ENCODE measurements at places on chromosomes 12 and 14. TPM values are rescaled to one million over a fixed set of nuclear protein-coding genes. Genes with fewer than 3 reads are reported as not detected.
A peak's percentile ranks its signal among the peaks of the same experiment; 100 is the strongest.

DNA sequence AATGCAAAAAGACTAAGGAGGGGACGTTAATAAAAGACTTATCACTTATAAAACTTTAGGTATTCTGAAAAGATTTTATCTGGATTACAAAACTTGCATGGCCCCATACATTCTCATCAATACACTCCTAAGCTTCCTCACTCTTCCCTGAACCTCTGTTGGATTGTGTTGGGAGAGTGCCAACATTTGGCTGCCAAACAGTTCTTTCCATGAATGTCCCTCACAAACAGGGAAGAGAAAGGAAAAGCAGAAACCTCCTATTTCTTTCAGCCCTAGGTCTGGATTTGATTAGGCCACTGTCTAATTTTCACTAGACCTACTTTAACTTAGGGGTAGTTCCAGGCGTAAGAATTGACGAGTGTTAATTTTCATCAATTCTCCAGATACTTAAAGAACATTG, 11.7 kb downstream of the PTHLH start:
- peaks cover 14% of the 10 kb centered on the region for H3K27me3 ChIP-seq
- H3K27ac ChIP-seq: no peak overlapping the region
- H3K4me1 ChIP-seq: no peaks in the 10 kb centered on the region
- DNase-seq: no peak

GRCh38 chr12:122096014-122096413, 17.5 kb downstream of the MLXIP start:
- no peaks in the 10 kb centered on the region for H3K36me3 ChIP-seq
- no peaks in the 10 kb centered on the region for H3K27me3 ChIP-seq
- peak overlapping the region; percentile 90 for H3K27ac ChIP-seq
- peaks cover 87% of the 10 kb centered on the region for H3K4me1 ChIP-seq
- DNase-seq: no peak
- no peak overlapping the region for H3K4me3 ChIP-seq

DNA sequence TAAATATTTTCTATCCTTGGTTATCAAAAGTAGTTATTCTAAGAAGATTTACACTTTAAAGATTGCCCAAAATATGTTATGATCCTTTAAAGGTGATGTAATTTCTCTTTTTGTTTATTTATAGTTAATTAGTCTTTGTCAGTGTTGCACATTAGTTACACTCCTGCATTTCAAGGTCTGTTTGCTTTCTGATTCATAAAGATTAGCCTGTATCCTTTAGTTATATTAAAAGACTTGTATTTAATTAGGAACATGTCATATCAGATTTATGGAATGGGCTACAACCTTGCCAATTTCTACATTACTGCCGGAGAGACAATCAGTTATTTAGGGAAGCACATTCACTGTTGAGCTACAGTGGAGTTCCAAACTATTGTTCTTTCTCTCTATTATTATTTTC, 3.5 kb downstream of the EPYC start:
- H3K4me3 ChIP-seq: no peak overlapping the region
- DNase-seq: no peak
- no peaks in the 10 kb centered on the region for H3K4me1 ChIP-seq
- no peaks in the 10 kb centered on the region for H3K36me3 ChIP-seq

GRCh38 chr12:21561158-21561557, 35.1 kb downstream of the SPX start:
- H3K27ac ChIP-seq: no peak overlapping the region
- DNase-seq: no peak
- H3K4me1 ChIP-seq: no peaks in the 10 kb centered on the region
- H3K4me3 ChIP-seq: no peak overlapping the region

DNA sequence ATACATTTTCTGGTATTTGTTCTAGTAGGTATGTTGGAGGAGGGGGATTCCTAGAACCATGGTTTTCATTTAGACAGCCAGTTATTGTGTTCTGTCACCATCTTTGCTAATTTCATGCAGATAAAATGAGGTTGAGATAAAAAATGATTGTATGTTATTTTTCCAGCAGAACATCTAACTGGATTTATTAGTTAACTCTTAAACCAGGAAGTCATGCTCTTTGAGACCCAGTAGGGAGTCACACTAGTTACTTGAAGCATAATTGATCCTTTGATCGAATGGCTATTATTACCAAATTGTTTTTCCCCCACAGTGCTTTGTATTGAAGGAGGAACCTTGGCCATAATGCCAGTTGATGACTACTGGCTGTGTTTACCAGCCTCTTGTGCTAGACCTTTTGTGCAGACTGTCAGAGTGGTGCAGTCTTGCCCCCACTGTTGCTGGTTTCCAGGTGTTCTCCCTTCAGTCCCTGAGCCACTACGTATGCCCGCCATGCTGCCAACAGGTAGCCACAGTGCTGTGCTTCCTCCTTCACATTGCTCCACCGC, 6.0 kb downstream of the EID3 start:
- no peak overlapping the region for H3K4me3 ChIP-seq
- H3K36me3 ChIP-seq: peaks cover 35% of the 10 kb centered on the region
- peaks cover 12% of the 10 kb centered on the region for H3K4me1 ChIP-seq
- H3K27me3 ChIP-seq: no peaks in the 10 kb centered on the region
- H3K27ac ChIP-seq: no peak overlapping the region
- no peak for DNase-seq

DNA sequence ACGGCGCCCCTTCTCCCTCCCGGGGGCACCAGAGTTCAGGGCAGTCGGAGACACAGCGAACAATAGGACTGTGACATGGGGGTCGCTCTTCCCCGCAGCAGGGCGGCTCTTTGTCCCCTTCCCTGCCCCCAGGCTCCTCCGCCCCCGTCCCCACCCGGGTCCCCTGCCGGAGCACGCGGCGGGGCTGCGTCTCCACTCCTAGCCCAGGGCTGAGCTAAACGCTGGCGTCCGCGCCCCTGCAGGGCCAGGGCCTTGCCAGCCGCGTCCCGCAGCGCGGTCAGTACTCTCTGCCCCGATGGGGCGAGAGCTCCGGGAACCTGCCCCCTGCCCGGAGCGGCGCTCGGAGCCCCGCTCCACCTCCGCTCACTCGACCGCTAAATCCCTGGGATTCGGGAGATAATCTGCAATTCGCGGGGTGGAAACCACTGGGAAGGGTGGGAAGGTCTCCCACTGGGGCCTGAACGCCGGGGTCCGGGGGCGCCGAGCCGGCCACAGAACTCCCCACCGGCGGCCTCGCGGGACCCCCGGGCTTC, 825 bp upstream of the CCDC85C start:
- DNase-seq: no peak
- H3K27me3 ChIP-seq: peaks cover 6% of the 10 kb centered on the region
- no peaks in the 10 kb centered on the region for H3K36me3 ChIP-seq
- H3K4me1 ChIP-seq: peaks cover 40% of the 10 kb centered on the region
- peak overlapping the region; percentile 77 for H3K4me3 ChIP-seq

GRCh38 chr14:76772300-76773187, 11.3 kb downstream of the VASH1 start:
- peaks cover 35% of the 10 kb centered on the region for H3K4me1 ChIP-seq
- peak overlapping the region; percentile 71 for H3K27ac ChIP-seq
- no peaks in the 10 kb centered on the region for H3K27me3 ChIP-seq
- no peak for DNase-seq

- H3K4me3 ChIP-seq: no peak overlapping the region
- no peaks in the 10 kb centered on the region for H3K27me3 ChIP-seq
- peaks cover 79% of the 10 kb centered on the region for H3K4me1 ChIP-seq
- DNase-seq: no peak
- peak overlapping the region; percentile 66 for H3K27ac ChIP-seq
- H3K36me3 ChIP-seq: no peaks in the 10 kb centered on the region
Measured at GRCh38 chr14:61514927-61515326, 180.4 kb upstream of the HIF1A start.

- H3K4me3 ChIP-seq: no peak overlapping the region
- no peak overlapping the region for H3K27ac ChIP-seq
- H3K27me3 ChIP-seq: no peaks in the 10 kb centered on the region
- H3K4me1 ChIP-seq: peaks cover 13% of the 10 kb centered on the region
- no peaks in the 10 kb centered on the region for H3K36me3 ChIP-seq
Measured at GRCh38 chr14:101623685-101624444, 62.6 kb downstream of the DIO3 start.

DNA sequence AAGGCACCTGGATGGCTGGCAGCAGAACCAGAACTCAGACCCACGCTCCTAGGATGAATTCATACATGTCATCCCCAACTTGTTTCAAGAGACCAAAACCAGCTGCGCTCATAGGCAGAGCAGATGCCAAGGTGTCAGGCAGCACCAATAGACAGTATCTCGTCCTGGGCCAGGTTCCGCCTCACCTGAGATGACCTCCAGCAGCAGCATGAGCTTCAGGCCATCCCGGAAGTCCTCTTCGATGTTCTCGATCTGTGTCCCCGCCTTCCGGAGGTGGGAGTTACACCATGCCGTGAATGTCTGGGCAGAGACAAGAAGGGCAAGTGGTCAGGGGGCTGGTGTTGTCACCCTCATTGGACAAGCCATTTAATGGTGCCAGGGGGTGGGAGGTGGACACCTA, 53.7 kb downstream of the ACTN1 start:
- H3K27ac ChIP-seq: no peak overlapping the region
- H3K36me3 ChIP-seq: peaks cover 27% of the 10 kb centered on the region
- no peak for DNase-seq
- H3K4me3 ChIP-seq: no peak overlapping the region
- peaks cover 6% of the 10 kb centered on the region for H3K4me1 ChIP-seq

TAS2R9 gene
- not detected for total RNA-seq

TAS2R7 gene
- not detected for total RNA-seq

DCN gene
- 554 TPM for total RNA-seq

MMP14 gene
- 109 TPM for total RNA-seq

FAM181A gene
- total RNA-seq: not detected

IL31 gene
- not detected for total RNA-seq

Measured in suprapubic skin (tissue), 4 donors.